ENCODE measurements at places on chromosomes 13 and 19.

DNA sequence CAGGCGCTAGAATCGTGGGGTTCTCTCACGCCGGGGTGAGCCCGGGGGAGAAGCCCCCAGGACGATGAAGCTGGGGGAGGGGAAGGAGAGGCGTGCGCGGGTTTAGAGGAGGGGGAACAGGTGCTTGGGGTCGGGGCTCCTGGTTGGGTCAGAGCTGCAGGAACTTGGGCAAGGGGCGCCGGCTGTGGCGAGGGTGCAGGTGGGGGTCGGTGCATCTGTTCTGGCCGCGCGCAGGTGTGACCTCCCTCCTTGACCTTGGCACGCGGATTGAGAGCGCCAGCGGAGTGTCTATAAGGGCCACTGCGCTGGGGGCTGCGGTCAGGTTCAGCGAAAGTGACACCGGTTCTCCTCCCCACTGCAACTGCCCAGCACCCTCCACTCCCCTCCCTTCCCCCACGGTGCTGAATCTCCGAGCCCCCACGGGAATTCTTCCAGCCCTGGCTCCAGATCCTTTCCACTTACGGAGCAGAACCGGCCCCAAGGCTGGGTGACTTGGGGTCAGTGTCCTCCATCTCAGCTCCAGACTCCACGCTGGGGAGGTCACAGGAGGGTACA is 618 bp downstream of the TMEM38A start:
- no peak for DNase-seq

- DNase-seq, result no peak
Measured at GRCh38 chr13:96474181-96474557, 384.3 kb downstream of the HS6ST3 start.

DNA sequence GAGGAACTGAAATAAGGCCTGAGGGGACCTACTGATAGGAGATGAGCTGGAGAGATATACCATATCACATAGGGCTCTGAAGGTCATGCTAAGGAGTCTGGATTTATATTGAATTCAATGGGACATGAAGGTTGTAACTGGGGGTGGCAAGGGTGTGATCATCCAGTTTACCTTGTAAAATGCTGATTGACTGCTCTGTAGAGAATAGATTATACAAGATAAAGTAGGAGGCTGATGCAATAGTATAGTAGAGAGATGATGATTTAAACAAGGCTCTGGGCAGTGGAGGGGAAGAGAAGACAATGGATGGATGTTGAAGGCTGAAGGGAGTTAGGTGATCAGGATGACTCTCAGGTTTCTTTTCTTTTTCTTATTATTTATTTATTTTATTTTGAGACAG is 18.0 kb upstream of the PAN3 start:
- DNase-seq, result no peak

DNA sequence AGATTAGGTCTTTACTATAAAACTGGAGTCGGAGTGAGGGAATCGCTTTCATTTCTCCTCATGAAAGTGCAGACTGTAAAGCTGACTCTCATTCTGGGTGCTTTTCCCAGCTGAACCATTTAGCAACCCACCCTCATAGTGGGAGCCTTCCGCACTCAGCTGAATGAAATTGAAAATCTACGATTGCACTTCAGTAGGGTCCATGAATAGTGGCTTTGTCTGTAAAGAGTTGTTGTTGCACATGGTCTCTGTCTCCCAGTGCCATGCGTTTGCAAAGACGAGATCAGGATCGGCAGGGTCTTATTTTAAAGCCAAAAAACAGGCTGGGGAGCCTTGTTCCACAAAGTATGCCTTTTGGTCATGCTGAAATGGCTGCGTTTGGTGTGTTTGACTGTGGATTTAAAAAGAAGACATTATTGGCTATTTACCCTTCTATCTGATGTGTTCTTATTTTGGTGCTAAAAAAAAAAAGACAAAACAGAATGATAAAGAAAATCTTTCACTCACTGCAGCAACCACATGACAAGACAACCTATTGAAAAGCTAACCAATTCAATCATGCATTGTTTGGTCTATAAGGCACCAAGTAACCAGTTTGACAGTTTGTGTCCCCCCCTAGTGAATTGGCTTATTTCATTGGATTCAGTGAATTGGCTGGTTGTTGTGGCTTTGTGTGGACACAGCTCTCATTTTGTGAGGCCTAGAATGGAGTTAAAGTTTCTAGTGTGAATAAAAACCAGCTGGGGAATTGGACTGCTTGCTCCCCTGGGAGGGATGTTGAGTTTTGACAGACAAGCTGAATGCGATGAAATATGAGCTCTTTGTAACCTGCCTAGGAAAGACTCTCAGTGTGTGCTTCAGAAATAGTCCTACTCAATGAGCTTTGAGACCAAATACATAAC is 65.6 kb downstream of the ARHGAP35 start:
- DNase-seq, result no peak

All from H1 (cell line).